ENCODE measurements at places on chromosomes 2 and 18.

DNA sequence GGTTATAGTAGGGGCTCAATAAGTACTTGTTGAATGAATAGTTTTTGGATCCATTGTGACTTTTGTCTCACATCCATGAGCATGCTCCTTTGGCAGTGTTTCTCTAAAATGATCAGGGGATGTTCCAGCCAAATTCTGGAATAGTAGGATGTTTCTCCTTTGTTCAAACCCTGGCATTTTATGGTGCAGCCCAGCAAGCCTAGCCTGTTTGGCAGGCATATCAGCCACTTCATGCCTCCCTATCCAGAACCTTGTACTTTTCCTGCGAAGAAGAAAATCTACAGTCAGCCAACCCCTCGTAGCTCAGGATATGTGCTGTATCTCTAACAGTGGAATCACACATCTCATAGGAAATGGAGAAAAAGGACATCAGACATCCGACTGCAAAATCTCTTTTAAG, 27.1 kb upstream of the RPRD1A start:
- DNase-seq, result no peak

DNA sequence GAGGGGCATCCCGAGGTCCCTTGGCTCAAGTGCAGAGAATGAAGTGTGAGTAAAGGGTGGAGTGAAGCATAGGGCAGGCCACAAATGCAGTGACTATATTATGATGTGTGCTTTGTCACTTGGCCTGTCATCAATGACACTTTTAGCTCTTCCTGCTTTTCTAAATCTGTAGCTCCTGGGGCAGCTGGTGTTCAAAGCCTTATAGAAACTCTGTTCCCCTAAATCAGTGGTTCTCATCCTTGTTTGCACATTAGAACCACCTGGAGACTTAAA, 135.6 kb upstream of the LGALSL start:
- no peak for DNase-seq

GRCh38 chr2:45820048-45820447, 168.6 kb downstream of the PRKCE start:
- no peak for DNase-seq

DNA sequence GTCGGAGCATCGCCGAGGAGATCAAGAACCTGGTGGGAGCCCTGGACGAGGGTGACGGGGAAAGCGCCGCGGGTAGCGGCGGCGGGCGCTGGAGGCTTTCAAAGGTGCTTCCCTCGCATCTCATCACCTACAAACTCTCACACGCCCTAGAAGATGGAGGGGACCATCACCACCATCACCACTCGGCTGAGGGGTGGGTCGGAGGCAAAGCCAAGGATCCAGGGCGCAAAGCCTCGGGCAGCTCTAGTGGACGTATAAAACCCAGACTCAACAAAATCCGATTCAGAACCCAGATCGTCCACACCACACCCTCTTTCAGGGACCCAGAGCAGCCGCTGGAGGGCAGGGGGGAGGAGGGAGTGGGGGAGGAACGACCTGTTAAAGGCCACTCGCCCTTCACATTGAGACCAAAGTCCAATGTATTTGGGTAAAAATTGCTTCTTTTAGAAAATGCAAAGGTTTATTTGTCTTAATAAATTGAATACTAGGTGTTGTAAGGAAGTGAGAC, 1.5 kb downstream of the SOWAHC start:
- no peak for DNase-seq

DNA sequence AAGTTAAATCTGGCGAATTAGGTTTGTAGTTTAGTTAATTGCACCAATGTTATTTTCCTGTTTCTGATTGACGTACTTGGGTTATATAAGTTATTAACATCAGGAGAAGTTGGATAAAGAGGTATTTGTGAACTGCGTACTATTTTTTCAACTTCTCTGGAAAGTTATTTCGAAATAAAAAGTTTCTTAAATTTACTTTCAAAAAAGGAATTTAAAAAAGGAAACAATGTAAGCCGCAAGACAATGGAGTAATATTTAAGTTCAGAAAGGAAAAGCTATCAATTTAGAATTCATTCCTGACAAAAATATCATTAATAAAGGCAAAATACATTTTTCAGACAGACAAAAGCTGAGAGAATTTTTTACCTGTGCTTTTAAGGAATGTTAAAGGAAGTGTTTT, 47.7 kb downstream of the RAB10 start:
- DNase-seq, result no peak

DNA sequence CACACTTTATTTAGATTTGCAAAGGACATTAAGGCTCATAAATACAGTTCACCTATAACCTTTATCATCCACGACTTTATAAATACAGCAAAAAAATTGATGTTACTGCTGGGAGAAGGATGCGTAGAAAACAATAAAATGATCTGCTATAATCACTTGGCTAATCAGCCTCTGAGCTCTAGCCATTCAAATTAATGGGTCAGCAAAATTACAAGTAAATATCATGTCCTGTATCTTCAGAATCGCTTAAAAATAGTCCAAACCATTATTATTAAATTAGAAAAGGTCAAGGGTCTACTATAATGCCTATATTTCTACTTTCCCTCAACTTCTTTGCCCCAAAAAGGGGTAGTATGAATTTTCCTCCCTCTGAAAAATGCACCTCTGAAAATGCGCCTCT, 40.3 kb downstream of the OLA1 start:
- no peak for DNase-seq

GRCh38 chr2:61254536-61254935, 92.5 kb downstream of the C2orf74 start:
- DNase-seq, result no peak

DNA sequence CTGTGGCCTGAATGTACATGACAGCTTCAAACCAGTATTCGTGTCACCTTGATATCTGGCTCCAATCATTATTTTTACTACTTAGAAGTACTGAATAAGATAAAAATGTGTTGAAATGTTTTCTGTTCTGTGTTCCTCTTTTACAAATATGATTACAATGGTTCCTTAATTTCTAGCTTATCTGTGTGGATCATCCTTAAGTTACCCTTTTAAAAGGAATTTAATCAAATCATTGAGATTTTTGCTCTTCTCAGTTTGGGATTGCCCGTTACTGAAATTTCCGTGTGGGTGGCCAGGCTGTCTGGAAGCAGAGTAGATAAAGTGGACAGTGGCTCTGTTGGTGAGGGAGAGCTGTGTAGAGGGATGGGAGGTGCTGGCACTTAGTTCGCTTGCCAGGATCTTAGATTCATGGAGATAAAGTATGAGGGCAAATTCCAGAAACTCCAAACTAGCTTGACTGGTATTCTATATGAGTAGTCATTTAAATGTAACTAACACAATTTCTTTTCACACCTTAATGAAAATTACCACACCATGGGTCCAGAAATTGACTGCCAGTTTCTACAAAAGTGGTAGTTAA, 27.4 kb upstream of the SAG start:
- DNase-seq, result no peak

DNA sequence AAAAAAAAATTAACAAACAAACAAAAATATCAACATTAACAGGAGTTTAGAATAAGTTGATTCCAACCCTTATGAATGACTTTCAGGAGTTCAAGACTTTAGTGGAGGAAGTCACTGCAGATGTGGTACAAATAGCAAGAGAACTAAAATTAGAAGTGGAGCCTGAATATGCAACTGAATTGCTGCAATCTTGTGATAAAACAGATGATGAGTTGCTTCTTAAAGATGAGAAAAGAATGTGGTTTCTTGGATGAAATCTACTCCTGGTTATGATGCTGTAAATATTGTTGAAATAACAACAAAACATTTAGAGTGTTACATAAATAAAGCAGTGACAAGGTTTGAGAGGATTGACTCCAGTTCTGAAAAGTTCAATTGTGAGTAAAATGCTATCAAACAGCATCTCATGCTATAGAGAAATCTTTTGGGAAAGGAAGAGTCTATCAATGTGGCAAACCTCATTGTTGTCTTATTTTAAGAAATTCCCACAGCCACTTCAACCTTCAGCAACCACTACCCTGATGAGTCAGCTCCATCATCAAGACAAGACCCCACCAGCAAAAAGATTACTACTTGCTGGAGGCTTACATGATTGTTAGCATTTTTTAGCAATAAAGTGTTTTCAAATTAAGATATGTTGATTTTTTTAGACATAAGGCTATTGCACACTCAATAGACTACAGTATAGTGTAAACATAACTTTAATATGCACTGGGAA, 42.7 kb upstream of the TAF4B start:
- DNase-seq, result no peak

All from type B pancreatic cell (in vitro differentiated cells).